SHP77 (cell line): ENCODE measurements at places on chromosomes 11 and 22.

DNA sequence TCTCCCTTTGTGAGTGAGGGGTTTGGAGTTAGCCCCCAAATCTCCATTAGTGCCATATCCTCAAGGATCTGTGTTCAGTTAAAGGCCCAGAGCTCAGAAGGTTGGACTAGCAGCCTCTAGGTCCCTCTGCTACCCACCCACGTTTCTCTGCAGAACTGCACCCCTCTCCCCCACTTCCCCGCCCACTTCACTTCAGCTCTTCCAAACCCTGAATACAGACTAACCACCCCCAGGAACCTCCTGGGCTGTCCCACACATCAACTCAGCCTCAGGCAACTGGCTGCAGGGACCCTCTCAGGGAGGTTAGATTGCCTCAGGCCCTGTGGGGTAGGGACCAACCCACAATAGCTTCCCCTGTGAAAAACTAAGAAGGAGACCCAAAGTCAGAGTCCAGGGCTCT is 840 bp downstream of the VPREB3 start:
- DNase-seq = no peak

GRCh38 chr11:95371153-95371552 is 140.2 kb upstream of the SESN3 start:
- no peak for DNase-seq

GRCh38 chr11:116452461-116452860 is 320.3 kb downstream of the BUD13 start:
- DNase-seq = no peak

- DNase-seq = no peak
These were observed 19.1 kb downstream of the MGAT3 start for GRCh38 chr22:39475902-39476301.

GRCh38 chr22:38109371-38110001 is 998 bp downstream of the BAIAP2L2 start:
- DNase-seq = no peak
